Sciatic nerve (tissue), 2 donors: ENCODE measurements at places on chromosomes 3 and 15. TPM values are rescaled to one million over a fixed set of nuclear protein-coding genes. Genes with fewer than 3 reads are reported as not detected.

DNA sequence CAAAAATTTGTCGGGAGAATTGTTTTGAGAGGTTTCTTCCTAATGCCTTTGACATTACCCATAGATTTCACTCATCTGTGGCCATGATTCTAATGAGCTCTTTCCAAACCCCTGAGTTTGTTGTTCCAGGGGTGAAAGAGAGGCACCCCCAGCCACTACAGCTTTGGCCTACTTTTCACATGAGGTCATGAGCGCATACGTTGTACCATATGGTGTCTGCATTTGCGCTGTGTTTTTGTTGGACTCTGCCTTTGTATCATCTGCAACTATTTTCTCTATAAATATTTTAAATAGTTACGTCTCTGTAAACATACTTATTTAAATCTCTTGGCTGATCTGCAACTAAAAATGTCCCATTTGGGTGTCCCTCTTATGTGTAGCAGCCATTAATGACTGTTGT lies 107.9 kb downstream of the LRTM1 start:
- no peak for DNase-seq

DNA sequence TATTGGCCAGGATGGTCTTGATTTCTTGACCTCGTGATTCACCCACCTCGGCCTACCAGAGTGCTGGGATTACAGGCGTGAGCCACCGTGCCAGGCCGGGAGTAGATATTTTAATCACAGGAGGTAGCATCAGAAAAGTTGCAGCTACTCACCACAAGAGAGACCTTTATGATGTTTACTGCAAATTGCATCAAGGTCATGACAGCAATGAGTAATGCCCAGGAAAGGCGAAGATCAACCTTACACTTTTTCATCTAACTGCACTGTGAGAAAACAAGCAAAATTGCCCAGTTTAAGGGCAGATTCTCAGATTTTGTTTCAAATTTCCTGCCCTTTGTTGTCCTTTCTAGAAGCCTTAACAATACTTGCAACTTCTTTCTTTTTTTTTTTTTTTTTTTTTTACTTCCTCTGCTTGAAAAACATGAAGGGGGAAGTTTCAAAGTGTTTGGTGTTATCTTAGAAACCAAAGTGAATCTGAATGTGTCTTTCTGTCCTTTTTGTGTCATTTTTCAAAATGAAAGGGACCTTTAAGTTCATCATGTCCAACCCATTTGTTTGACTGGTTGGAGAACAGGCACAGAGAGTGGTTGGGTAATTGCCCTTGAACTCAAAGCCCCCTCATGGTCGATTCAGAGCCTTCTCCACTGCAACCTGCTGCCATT lies 25.0 kb downstream of the TGFBR2 start:
- no peak for DNase-seq

DNA sequence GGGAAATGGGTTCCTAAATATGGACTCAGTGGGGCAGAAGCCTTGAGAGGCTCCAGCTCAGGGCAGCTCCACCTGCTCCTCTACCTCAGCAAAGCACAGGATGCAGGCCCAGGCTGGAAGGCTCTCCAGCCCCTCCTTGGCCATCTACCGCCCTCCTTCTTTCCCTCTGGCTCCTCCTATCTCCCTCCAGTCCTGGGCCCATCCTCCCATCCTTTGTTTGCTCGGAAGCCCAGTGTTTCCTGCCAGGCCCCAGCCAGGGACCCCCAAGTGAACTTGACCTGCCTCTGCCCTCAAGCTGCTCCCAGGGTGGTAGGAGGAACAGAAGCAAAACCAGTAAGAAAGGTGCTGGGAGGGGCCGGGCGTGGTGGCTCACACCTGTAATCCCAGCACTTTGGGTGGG lies 20.1 kb downstream of the MAPKAPK3 start:
- DNase-seq, result no peak

GOLGA8G gene
- not detected for total RNA-seq

DNA sequence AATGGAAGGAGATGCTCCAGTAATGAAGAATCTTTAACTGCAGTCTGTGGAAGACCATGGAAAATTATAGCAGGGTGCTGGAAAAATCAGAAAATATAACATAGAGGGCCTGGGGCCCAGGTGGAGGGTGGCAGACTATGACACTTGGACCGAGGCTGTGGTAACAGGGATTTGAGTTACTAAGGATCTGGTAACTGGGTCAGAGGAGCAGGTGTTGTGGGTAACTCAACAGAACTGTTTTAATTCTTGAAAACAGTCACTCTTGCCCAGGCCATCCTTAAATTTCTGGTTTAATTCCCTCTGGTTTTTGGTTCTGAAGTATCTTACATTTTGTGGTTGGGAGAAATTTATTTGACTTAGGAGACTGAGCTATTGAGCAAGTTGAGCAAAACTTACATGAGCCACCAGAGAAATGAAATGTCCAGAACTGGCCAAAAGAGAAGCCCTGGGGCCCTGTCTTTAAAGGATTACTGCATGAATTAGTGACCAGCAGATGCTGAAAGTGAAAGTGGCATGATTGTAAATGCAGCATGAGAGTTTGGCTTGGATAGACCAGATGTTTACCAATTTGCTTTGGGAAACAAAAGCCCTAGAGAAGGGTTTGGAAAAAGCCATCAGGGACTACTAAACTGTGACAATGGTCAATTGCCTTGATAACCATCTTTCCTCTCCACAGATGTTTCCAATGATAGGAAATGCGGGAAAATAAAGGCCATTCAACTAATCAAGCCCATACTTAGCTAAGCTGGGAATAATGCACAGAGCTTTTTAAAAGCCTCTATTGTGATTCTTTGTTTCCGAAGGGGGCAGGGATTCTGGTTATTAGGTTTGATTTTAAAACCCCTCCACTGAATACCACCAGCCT lies 374.9 kb upstream of the TGFBR2 start:
- DNase-seq, result no peak

CCR8 gene
- total RNA-seq, result not detected

GRCh38 chr3:39497753-39498152 lies 30.3 kb downstream of the MOBP start:
- DNase-seq, result no peak

GRCh38 chr3:40229386-40229785 lies 80.1 kb upstream of the EIF1B start:
- no peak for DNase-seq

DNA sequence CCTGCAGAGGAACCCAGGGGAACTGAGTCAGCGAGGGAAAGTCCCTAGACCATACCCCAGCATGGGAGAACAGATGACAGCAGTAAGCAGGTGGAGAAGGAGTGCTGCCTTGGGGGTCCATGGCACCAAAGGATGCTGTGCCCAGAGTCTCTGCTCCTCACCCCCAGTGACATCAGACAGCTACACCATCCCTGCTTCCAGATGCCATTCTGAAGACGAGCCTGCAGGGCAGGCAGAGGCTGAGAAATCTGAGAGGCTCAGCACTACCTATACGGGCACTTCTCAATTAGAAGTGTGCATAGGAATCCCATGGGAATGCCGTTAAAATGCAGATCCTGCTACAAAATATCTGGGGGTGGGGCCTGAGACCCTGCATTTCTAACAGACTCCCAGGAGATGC lies 211.3 kb upstream of the NSMCE3 start:
- DNase-seq, result no peak

CCNDBP1 gene
- total RNA-seq, result 68.6 TPM

DNA sequence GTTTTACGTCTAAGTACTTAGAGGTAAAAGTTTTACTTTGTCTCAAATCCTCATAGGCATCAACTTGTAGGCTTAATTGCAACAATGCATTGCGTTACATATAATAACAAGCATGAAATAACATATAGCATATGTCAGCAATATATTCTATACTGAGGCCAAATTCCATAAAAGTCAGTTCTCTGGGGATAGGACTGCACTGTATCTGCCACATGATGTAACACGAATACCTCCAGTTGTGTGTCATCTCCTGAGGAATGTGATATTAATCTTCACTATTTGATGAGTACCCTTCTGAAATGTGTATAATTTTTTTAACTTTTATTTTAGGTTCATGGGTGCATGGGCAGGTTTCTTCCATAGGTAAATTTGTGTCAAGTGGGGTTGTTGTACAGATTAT lies 126.4 kb downstream of the IMPG2 start:
- no peak for DNase-seq

DNA sequence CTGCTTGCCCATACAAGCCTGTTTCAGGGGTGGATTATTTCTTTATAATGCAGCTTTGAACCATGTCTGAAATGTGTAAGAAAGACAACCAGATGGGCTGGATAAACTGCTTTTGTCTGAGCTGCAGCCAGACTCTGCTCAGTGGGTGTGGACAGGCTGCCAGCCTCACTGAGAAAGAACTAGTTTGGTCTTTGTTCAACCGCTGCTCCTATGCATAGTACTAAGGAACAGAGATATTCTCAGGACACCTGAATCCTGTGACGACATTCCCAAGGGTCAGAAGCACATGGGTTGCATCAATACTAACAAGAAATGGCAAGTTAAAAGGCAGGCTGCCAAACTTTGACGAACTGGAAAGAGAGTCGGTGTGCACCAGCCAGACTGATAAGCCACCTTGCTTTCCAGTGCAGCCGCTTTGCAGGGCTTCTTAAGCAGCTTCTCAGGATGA lies 57.2 kb downstream of the PLD1 start:
- no peak for DNase-seq

- DNase-seq, result no peak
Observed at GRCh38 chr3:35659768-35660167, 20.4 kb downstream of the ARPP21 start.

DNA sequence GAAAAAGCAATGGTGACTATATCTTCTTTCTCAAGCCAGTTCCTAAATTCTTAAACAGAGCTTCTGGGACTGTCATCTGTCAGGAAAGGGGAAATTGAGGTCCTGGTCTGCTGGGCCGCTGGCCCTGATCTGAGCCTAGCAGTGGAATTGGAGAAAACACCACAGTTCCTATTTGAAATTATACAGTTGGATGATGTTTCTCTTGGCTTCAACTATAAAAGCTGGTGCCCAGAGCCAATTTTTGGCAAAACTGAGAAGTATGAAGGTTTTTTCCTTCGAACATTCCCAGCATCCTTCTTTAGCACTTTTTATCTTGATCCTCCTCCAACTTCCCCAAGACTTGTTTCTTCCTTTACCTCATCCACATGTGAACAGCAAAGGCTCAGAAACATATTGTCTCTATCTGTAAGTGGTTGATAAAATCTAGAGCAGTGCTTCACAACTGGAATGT lies 83.9 kb downstream of the CD47 start:
- no peak for DNase-seq

GRCh38 chr3:99523431-99524127 lies 114.8 kb upstream of the COL8A1 start:
- no peak for DNase-seq

DNA sequence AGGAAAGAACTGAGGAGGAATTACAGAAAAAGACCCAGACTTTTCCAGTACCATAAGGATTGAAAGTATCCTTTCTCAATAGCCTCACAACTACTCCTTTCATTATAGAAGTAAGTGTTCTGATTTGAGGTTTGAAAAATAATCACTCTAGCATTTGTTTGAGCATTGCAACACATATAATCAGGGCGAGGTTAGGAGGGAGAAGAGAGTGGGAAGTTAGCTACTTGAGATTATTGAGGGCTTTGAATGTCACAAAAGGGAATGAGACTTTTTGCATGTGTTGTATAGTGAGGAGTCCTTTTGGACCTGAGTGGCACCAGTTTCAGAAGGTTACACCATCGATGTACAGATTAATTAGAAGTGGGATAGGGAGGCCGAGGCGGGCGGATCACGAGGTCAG lies 65.2 kb upstream of the TNIK start:
- no peak for DNase-seq
